ENCODE measurements at places on chromosomes 11 and 22.

GRCh38 chr11:1223346-1224110 lies 662 bp downstream of the MUC5B start:
- no peak for DNase-seq

DNA sequence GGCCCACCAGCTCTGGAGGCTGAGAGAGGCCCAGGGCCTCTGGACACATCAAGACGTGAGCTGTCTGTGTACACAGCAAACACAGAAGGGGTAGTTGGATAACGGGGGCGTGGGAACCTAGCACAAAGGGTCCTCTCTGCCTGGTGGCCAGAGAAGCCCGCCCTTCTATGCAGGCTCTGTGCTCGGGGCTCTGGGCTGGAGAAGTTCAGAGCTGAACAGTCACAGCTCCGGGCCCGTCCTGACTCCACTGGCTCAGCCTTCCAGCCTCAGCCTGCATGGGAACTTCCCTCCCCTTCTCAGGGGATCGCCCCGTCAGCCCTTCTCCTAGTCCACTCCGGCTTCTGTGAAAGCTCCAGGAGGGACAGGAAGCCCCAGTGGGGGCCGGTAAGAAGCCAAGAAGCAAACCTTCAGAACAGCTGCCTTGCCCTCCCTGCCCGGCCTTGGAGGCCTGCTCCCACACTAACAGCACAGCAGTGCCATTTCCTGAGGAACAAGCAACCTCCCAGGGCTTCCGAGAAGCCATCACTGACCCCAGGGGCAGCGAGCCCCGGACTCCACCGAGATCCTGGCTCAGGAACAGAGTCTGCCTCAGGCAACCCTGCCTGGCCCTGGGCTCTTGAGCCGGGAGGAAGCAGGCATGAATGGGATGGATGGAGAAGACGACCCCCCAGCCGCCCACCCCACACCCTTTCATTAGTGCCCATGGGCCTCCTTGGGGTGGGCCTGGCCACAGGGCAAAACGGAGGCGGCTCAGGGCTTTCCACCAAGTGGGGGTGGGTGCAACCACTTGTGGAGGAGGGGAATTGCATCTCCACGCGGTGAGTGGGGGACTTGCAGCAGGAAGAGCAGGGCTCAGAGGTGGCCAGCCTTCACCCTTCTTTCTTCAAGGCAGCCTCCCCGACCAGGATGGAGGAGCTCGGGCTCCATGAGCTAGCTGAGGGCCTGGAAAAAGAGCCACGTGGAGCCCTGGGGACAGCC lies 119.8 kb downstream of the ST3GAL4 start:
- no peak for DNase-seq

DNA sequence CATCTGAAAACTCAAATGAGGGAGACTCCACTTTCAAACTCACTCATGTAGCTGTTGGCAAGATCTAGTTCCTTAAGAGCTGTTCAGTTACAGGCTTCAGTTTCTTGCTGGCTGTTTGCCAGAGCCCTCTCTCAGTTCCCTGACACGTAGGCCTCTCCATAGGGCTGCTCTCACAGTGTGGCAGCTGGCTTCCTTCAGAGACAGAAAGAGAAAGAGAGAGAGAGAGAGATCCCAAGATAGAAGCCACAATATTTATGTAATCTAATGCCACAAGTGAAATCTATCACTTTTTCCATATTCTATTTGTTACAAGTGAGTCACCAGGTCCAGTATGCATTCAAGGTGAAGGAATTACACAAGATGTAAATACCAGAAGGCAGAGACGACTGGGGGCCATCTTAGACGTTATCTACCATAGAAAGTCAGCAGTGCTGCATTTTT lies 168.8 kb downstream of the RCN1 start:
- DNase-seq = no peak

GRCh38 chr22:47495110-47495509 lies 732.7 kb downstream of the TBC1D22A start:
- DNase-seq = no peak

DNA sequence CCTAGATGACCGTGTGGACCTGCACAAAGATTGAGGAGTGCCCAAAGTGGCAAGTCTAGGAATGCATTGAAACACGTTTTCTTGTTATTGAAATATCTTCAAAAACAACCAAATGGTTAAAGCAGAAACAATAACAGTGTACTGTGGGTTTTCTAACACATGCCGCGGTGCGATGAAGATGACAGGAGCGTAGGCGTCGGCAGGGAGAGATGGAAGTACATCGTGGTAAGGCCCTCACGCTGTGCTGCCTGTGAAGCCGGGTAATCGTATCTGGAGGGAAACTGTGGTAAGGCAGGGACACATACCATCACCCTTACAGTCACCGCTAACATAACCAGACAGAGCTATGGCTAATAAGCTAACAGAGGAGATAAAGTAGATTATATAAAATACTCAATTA lies 261.4 kb downstream of the TBC1D22A start:
- DNase-seq = no peak

DNA sequence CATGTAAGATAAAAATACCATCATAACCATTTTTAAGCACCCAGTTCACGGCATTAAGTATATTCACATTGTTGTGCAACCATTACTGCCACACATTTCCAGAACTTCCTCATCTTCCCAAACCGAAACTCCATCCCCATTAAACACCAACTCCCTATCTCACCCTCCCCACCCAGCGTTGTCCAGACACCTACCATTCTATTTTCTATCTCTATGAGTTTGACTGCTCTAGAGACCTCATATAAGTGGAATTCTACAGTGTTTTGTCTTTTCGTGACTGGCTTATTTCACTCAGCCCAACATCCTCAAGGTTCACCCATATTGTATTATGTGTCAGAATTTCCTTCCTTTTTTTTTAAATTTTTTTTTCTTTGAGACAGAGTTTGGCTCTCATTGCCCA lies 45.2 kb downstream of the PPFIA1 start:
- no peak for DNase-seq

GRCh38 chr11:45857961-45858474 lies 10.7 kb downstream of the CRY2 start:
- peak; percentile 47 for DNase-seq

DNA sequence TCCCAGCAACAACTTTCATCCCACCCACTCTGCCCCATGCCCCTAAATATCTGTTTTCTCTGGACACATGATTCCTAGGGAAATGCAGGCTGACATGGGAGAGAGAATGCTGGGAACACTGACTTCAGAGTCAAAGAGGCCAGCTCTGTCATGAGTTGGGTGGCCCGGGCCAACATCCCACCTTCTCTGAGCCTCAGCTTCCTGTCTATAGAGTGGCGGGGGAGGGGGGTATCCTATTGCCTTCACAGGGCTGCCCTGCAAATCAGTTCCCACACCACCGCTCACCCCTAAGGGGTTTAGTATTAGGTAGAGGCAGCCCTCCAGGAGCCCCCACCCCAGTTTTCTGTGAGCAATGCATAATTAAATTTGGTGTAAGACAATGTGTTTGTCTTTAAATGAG lies 175.0 kb upstream of the NCAM1 start:
- no peak for DNase-seq

DNA sequence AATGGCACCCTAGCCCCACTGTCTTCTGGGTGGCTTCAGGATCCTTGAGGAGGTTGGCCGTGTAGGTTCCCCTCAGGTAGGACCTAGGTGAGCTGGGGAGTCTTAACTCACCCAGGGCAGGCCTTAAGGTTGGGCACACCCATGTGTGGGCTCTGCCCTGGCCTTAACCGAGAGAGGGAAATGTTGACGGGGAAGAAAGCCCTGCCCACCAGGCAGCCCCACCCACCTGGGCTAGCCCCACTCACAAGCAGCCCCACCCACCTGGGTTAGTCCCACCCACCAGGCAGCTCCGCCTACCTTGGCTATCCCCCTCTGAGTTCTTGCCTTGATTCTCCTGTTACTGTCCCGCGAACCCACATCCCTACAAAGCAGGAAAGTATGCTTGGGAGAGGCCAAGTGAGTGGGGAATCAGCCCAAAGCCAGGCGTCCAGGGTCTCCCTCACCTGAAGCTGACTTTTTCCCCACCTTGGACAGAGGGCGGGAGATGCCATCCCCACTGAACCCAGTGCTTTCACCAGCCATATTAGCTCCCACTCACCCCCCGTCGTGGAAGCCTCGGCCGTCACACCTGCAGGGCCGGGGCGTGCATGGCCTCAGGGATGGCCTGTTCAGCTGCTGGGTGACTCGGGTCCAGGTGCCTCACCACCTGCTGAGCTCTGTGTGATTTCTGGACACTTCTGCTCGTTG lies at the start of gene MYEOV:
MYEOV (plus strand) TSS at position 337 of the 687 bp plus-strand sequence. CDS start 1,200 bp downstream, outside the sequence.
- DNase-seq = peak; percentile 43

GRCh38 chr11:45301537-45302246 lies 15.6 kb upstream of the SYT13 start:
- DNase-seq = no peak

GRCh38 chr11:10050561-10050960 lies 243.5 kb downstream of the SBF2 start:
- no peak for DNase-seq

- no peak for DNase-seq
These were observed 356.9 kb upstream of the CCDC90B start for GRCh38 chr11:83643115-83643514.

- DNase-seq = no peak
These were observed 73.1 kb downstream of the ZNRF3 start for GRCh38 chr22:28956506-28956905.

DNA sequence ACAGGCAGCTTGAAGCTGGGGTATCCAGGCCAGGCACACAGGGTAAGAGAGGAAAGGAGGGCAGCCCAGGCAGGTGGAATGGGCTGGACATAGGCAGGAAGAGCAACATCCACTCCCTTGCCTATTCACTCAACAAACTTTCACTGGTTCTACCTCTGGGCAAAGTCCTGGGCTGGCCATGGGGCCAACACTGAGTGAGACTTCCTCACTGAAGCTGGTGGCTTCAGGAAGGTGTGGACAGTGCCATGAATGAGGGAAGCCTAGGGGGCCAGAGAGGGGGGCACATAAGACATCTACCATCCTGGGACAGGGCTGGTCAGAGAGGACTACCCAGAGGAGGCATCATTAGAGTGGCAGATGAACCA lies 44.9 kb upstream of the TCF20 start:
- DNase-seq = no peak

DNA sequence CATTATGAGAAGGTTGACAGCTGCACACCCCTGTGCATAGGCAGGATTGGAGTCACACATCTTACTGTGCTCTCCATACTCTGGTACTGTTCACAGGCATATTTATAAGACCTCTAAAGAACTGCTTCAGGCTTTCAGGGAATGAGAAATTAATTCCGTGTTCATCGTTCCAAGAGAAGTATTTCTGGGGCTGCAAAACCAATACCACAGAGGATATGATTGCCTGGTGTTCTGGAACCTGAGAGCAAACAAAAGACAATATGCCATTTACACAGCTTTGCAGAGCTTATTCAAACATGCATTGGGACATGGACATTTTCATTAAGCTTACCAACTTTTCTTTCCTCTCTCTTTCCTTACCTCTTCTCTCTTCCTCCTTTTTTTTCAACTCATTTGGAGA lies 388.7 kb downstream of the NTM start:
- DNase-seq = no peak

DNA sequence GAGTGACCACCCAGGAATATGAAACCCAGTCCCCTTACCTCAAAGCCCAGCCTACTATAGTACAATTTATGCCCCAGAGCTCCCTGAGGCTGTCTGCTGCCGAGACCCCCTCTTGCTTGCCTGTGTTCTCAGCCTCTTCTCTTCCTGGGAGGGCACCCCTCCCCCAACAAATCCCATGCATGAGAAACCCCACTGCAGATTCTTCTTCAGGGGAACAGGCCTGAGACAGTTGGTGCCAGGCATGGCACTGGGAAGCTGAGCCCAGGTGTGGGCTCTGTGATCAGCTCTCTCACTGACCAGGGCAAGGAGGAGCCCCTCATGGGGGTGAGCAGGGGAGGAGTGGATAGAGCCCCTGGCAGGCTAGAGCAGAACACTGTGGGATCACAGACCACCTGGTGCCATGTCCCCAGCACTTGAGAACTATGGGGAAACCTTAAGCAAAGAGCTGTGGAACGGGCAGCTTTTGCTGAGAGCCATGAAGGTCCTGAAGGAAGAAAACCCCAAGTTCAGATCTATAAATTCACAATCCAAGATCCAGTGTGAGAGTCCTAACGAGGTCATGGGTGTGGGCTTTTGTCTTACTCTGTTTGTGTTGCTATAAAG lies 46.5 kb upstream of the TH start:
- no peak for DNase-seq

- no peak for DNase-seq
These were observed 17.5 kb downstream of the NCR3LG1 start for GRCh38 chr11:17369094-17369493.

- DNase-seq = no peak
These were observed 65.4 kb upstream of the NTM start for GRCh38 chr11:131305005-131305404.

DNA sequence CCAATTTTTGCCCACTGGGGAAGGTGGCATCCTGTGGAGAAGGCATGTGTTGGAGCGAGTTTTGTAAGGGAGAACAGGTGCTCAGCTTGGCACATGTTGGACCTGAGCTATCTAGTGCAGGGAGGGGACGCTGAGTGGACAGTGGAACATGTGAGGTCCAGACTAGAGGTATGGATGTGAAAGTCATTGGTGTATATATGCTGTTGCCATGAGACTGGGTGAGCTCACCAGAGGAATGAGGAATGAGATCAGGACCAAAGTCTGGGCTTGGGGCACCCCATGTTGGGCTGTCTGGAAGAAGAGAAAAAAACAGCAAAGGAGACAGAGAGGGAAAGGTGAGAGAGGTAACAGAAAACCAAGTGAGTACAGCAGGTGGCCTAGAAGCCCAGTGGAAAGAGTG lies 12.3 kb upstream of the SYT7 start:
- DNase-seq = no peak

- no peak for DNase-seq
These were observed 29.2 kb downstream of the SREBF2 start for GRCh38 chr22:41862160-41862529.
